Neural crest cell (in vitro differentiated cells): ENCODE measurements at places on chromosomes 6 and 20.

DNA sequence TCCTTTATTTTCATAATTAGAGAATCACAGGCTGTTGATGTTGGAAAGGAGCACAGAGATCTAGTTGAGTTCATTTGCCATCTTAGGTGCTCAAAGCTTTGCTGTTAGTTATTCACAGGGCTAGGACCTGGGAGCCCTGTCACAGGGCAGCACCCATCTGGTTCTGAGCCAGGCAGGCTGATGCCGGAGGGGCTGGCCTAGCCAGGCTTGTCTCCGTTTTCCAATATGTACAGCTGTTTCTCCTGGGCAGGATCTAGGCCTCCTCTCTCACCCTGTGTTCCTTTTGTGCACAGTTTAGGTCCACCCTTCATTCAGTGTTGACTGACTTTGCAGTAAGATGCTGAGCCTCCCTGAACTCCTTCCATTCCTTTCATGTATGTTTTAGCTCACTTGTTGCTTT, 33.4 kb downstream of the LRRC1 start:
- no peaks in the 10 kb centered on the region for H3K27me3 ChIP-seq
- peaks cover 4% of the 10 kb centered on the region for H3K4me1 ChIP-seq
- no peak overlapping the region for H3K27ac ChIP-seq

GRCh38 chr6:50362706-50363105, 313.0 kb upstream of the DEFB112 start:
- no peak overlapping the region for H3K27ac ChIP-seq
- H3K4me1 ChIP-seq, result no peaks in the 10 kb centered on the region
- no peaks in the 10 kb centered on the region for H3K27me3 ChIP-seq
- H3K36me3 ChIP-seq, result no peaks in the 10 kb centered on the region
- H3K4me3 ChIP-seq, result no peak overlapping the region
- no peak for DNase-seq

- no peaks in the 10 kb centered on the region for H3K27me3 ChIP-seq
- no peak overlapping the region for H3K4me3 ChIP-seq
- DNase-seq, result no peak
Measured at GRCh38 chr6:160398674-160399271, 50.6 kb downstream of the SLC22A3 start.

DNA sequence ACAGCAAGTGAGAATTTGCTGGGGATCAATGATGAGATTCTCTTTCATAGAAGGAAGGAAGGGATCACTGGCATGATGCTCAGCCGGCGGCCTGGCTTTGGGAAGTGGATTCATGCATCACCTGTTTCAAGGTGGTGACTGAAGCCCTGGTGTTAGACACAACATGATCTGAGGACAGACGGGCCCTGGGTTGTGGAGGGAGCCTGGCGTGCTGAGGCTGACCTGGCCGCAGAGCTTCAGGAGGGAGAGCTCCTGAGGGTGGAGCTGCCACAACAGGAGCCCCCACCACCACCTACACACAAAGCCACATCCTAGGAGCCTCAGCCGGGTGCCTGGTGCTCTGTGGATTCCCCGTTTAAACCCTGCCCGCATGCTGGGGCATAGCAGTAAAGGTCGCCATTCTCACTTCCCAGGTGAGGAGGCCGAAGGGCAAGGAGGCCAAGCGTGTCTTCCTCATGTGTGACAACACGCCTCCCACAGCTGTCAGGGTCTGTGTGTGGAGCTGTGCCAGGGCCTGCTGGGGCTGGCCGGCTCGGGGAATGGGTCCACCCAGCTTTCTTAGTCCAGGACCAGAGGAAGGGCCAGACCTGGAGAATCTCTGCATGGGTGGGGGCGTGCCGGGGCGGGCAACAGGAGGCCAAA, 107.0 kb downstream of the ERMARD start:
- no peak overlapping the region for H3K4me3 ChIP-seq
- no peaks in the 10 kb centered on the region for H3K36me3 ChIP-seq
- DNase-seq, result no peak

DNA sequence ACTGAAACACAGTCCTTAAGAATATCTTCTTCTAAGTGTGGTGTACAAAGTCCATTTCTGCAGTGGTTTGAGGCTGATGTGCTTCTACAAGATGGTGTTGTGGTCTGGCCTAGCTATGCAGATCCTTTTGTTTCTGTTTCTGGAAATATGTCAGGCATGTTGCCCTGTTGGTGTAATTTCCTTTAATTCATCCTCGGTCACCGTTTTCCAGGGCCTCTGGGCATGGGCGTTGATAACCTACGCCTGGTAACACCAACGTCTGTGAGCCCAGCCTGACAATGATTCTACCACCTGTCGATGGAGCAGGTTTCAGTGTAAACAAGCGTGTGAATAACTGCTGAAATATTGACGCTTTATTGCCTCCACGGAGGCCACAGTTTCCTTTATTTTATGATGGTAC, 33.3 kb upstream of the AFDN start:
- peaks cover 9% of the 10 kb centered on the region for H3K27me3 ChIP-seq
- H3K4me1 ChIP-seq, result peaks cover 24% of the 10 kb centered on the region
- H3K36me3 ChIP-seq, result no peaks in the 10 kb centered on the region
- no peak overlapping the region for H3K27ac ChIP-seq
- DNase-seq, result no peak
- H3K4me3 ChIP-seq, result no peak overlapping the region

DNA sequence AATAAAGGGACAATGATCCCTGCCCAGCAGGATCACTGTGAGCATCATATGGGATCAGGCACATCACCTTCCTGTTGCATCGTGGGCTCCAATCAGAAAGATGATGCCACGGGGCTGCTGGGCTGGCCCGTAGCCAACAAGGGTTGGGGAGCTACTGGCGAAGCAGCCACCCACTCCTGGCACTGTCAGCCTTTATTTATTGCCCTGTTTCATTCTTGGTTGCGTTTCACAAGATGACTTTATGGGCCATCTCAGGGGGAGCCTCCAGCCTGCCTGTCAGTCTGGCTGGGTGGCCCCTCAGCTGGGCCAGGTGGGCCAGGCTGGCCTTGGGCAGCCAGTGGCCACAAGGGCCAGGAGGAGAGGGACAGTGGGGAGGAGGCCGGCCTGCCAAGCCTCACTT, 17.3 kb downstream of the VSTM2L start:
- H3K27me3 ChIP-seq, result peaks cover 2% of the 10 kb centered on the region
- DNase-seq, result no peak
- no peak overlapping the region for H3K27ac ChIP-seq

DNA sequence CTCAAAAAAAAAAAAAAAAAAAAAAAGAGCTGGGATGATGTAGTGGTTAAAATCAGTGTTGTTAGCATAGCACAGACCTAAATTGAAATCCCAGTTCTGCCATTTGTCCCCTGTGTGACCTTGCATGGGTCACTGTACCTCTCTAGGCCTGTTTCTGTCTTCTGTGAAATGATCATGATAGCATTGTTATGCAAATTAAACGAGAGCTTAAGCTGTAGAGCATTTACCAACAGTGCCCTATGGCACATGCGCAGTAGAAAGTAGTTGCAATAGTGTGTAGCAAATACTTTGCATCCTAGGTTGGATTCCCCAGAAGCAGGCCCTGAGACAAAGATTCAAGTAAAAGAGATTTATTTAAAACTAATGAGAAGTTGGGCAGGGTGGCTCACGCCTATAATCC, 7.3 kb downstream of the PSORS1C2 start:
- H3K4me3 ChIP-seq, result no peak overlapping the region
- H3K27ac ChIP-seq, result no peak overlapping the region
- no peaks in the 10 kb centered on the region for H3K36me3 ChIP-seq
- DNase-seq, result no peak
- peaks cover 5% of the 10 kb centered on the region for H3K4me1 ChIP-seq

GRCh38 chr20:64188091-64188490, 23.8 kb downstream of the MYT1 start:
- H3K4me3 ChIP-seq, result peak overlapping the region; percentile 51
- peaks cover 54% of the 10 kb centered on the region for H3K4me1 ChIP-seq
- H3K36me3 ChIP-seq, result peaks cover 3% of the 10 kb centered on the region
- H3K27ac ChIP-seq, result peak overlapping the region; percentile 91
- DNase-seq, result no peak
- no peaks in the 10 kb centered on the region for H3K27me3 ChIP-seq

GRCh38 chr6:30013291-30013922, 47.7 kb upstream of the POLR1H start:
- H3K36me3 ChIP-seq, result peaks cover 8% of the 10 kb centered on the region
- H3K4me3 ChIP-seq, result no peak overlapping the region
- H3K27me3 ChIP-seq, result peaks cover 25% of the 10 kb centered on the region
- DNase-seq, result peak; percentile 40
- H3K27ac ChIP-seq, result no peak overlapping the region

- H3K36me3 ChIP-seq, result no peaks in the 10 kb centered on the region
- no peak for DNase-seq
- H3K4me3 ChIP-seq, result no peak overlapping the region
Measured at GRCh38 chr6:55668591-55668990, 89.6 kb upstream of the HMGCLL1 start.

GRCh38 chr20:33724439-33725094, 4.5 kb upstream of the PXMP4 start:
- H3K36me3 ChIP-seq, result no peaks in the 10 kb centered on the region
- DNase-seq, result no peak
- no peak overlapping the region for H3K4me3 ChIP-seq
- H3K27me3 ChIP-seq, result no peaks in the 10 kb centered on the region
- peaks cover 12% of the 10 kb centered on the region for H3K4me1 ChIP-seq
- peak overlapping the region; percentile 68 for H3K27ac ChIP-seq
